ENCODE measurements at places on chromosomes 13 and 19.
A peak's percentile ranks its signal among the peaks of the same experiment; 100 is the strongest.

- DNase-seq, result no peak
These were observed 19.6 kb upstream of the PCCA start for GRCh38 chr13:100069278-100069677.

- no peak for DNase-seq
These were observed 55.0 kb downstream of the MRPL57 start for GRCh38 chr13:21231426-21231940.

- no peak for DNase-seq
These were observed 26.9 kb downstream of the GAS6 start for GRCh38 chr13:113836768-113837559.

GRCh38 chr19:46787331-46788261 lies 798 bp downstream of the SLC1A5 start:
- peak; percentile 41 for DNase-seq

DNA sequence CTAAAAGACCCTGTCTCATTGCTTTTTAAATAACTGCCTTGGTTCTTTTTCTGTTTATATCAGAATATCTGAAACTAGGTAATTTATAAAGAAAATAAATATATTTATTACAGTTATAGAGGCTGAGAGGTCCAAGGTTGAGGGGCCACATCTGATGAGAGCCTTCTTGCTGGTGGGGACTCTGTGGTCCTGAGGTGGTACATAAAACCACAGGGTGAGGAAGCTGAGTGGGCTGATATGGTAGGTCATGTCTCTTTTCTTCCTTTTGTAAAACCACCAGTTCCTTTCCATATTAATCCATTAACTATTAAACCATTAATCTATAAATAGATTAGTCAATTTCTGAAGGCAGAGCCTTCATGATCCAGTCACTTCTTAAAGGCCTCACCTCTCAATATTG lies 109.5 kb upstream of the SPRY2 start:
- no peak for DNase-seq

- no peak for DNase-seq
These were observed 16.7 kb downstream of the GRIK5 start for GRCh38 chr19:42053037-42053935.

GRCh38 chr19:4288091-4288777 lies 9.2 kb downstream of the SHD start:
- no peak for DNase-seq

Measured in left renal cortex interstitium (tissue), 4 donors.